ENCODE measurements at places on chromosomes 4 and X.

DNA sequence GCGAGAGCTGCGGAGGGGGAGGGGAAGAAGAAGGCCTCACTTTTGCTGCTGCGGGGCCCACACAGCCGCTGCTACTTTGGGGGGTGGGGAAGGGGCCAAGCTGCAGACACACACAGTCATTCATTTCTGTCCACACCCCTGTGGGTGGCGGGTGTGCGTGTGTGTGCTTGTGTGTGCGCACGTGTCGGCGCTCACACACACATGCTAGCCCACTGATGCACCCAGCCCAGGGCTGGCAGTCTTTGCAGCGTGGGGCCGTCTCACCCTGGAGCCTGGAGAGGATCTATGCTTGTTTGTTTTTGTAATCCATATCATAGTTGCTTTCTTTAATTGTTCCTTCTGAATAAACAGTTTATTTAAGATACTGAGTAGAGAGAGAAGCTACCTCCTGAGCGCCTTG is 4.0 kb downstream of the DUSP9 start:
- no peak for DNase-seq

- no peak for DNase-seq
These were observed 2.2 kb upstream of the SRD5A3 start for GRCh38 chr4:55343887-55344286.

DNA sequence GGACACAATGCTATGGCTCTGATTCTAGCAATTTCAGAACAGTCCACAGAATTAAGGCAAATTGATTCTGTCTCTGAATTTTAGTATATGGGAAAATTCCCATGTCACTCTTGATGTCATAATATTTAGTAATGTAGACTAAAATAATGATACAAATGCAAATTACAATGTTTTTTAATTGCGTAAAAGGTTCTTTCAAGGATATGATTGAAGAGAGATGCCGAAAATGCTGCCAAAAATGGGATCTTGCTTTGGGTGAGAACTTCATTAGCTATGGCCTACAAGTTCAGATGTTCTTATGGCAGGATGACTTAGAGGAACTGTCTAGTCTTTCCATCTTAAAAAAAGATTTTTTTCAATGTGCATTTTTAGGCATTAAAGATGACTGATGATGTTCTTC is 170.6 kb downstream of the TMA16 start:
- DNase-seq, result no peak

DNA sequence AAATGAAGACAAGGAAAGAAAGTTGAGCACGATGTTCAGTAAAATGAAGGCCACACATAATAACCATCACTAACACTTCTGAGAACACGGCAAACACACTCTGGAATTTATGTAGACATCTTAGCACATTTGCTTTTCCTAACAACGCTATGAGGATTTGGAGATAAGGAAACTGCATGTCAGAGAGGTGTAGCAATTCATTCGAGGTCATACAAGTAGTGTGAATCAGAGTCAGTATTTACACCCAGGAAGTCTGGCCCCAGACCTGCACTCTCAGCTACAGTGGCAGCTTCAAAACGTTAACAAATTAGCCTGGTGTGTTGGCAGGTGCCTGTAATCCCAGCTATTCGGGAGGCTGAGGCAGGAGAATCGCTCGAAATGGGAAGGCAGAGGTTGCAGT is 253.4 kb downstream of the PDGFC start:
- DNase-seq, result no peak

DNA sequence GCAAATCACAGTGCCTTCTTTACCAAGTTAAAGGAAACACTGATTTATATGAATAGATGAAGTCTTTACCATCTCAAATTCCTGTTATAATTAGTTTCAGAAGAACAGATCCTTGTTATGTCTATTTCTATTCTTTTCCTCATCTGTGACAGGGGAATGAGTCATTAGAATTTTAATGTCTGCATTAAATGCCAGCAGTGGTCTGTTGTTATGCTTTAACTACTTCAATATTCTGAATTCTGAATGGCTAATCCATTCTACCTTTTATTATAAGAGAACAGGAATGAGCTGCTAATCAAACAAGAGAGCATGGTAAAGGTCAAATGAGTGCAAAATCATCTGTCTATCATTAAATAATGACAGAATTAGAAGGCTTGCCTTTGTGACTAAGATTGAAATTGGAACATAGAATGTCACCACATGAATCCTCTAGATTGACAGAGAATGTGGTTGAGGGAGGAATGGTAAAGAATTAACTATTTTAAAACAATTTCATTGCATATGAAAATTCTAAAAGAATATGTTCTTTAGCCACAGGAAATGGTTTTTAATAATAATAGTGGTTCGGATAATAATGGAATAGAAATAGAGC is 935.5 kb downstream of the ADGRL3 start:
- DNase-seq, result peak; percentile 41

GRCh38 chrX:77446029-77446585 is 1.1 kb upstream of the FGF16 start:
- no peak for DNase-seq

GRCh38 chr4:86450861-86451260 is 91.0 kb upstream of the MAPK10 start:
- no peak for DNase-seq

GRCh38 chrX:6777238-6778002 is 242.5 kb upstream of the VCX3A start:
- DNase-seq, result no peak

- peak; percentile 80 for DNase-seq
These were observed 4.3 kb upstream of the ARHGAP10 start for GRCh38 chr4:147727476-147728028.

DNA sequence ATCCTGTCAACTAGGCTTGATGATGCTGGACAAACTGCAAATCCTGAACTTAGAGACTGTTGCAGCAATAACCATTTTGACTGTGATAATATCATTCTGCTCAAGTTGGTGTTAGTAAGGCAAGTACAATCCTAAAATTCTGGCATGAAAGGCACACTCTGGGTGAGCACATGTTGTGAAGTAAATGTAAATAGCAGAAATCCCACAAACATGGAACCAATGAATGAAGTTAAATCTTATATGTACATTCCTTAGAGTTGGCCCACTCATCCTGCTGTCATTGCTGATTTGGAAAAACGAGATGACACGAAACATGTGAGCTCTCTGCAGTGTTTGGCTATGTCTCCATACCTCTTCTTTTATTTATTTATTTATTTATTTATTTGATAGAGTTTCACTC is 21.0 kb downstream of the RBM47 start:
- DNase-seq, result no peak

Measured in foreskin keratinocyte (primary cell).